NCI-H1048 (cell line): ENCODE measurements at places on chromosomes 4 and X.

DNA sequence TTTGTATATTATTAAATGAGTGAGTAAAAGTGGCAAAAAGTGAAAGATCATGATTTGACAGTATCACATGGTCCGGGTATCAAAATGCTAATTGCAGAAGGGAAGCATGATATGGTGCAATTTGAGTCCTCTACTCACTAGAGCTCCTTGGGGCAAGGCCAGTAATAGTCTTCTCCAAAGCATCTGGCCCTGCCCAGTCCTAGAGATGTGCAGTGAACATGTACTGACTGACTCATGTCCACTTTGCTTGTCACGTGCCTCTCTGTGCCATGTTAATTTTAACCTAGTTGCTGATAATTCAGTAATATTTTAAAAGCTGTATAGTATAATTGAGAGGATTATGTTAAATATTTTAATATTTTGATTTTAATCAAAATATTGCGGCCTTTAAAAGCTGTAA, 54.6 kb upstream of the TENM3 start:
- DNase-seq = no peak

GRCh38 chr4:174578366-174578765, 56.1 kb upstream of the HPGD start:
- DNase-seq = no peak

DNA sequence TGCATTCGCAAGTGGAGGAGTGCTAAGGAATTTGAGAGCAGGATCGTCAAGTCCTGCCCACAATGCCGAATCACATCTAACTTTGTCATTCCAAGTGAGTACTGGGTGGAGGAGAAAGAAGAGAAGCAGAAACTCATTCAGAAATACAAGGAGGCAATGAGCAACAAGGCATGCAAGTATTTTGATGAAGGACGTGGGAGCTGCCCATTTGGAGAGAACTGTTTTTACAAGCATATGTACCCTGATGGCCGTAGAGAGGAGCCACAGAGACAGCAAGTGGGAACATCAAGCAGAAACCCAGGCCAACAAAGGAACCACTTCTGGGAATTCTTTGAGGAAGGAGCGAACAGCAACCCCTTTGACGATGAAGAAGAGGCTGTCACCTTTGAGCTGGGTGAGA, 100.2 kb upstream of the MED14 start:
- DNase-seq = no peak

GRCh38 chr4:124427095-124427767, 285.3 kb downstream of the ANKRD50 start:
- no peak for DNase-seq

GRCh38 chr4:128848461-128848860, 39.0 kb downstream of the JADE1 start:
- DNase-seq = no peak

DNA sequence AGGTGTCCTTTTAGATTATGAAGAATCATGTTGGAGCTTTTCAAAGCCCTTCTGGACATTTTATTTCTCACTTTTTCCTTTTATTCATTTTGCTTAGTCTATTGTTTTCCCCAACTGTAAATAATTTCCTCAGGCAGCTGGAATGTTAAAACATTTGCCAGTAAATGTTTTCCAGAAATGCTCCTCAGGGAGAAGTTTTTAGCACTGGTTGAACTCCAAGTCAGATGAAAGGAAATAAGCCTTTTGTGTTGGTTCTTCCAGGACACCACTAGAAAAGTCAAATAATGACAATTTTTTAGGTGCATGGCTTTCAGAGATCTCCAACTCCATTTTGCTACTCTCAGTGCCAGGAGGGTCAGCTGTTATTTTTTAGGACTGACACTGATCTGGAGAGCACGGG, 127.9 kb downstream of the IL13RA2 start:
- DNase-seq = no peak

GRCh38 chrX:55624403-55624802, 1.2 kb downstream of the FOXR2 start:
- DNase-seq = no peak

DNA sequence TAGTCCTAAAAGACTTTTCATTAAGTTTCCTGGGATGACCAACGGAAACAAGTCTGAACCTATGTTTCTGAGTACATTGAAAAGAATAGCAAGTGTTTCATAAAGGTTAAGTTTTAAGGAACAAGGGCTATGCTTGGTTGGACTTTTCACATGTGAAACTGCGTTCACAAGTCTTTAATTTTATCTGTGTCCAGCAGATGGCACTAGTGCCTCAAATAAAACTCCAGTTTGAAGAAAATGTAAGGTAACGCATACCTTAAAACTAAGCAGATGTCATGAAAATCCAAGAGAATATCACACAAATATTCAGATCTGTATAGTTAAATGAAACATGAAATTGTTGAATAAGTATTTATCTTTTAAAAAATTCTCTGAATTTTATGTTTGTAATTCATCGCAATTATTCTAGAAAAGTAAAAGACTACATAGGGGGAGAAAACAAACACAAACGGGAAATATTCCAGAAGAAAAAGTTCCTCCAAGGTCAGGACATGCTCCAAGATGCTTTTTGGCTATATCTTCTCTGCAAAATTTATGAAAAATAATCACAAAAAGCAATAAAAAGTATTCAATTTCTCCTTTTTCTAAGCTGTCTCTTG, 89.6 kb upstream of the MAD2L1 start:
- peak; percentile 11 for DNase-seq

DNA sequence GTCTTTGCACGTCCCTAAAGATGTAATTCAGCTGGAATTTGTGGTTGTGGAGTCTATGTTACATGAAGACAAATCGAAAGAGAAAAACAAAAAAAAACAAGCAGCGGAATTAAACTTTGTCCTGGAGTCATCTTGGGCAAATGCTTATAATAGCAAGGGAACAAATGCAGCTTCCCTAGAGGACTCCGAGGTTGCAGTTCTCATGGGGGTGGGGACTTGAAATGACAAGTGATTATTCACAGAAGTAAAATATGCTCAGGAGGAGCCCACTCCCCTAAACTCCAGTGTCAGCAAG, 362.4 kb downstream of the ARHGAP24 start:
- DNase-seq = no peak

GRCh38 chrX:1582686-1583437, 8.5 kb upstream of the AKAP17A start:
- DNase-seq = no peak

- no peak for DNase-seq
Observed at GRCh38 chr4:142377342-142378091, 468.6 kb downstream of the INPP4B start.
